Lung (tissue), 17 donors: ENCODE measurements at places on chromosomes 12 and 14. TPM values are rescaled to one million over a fixed set of nuclear protein-coding genes. Genes with fewer than 3 reads are reported as not detected.

DNA sequence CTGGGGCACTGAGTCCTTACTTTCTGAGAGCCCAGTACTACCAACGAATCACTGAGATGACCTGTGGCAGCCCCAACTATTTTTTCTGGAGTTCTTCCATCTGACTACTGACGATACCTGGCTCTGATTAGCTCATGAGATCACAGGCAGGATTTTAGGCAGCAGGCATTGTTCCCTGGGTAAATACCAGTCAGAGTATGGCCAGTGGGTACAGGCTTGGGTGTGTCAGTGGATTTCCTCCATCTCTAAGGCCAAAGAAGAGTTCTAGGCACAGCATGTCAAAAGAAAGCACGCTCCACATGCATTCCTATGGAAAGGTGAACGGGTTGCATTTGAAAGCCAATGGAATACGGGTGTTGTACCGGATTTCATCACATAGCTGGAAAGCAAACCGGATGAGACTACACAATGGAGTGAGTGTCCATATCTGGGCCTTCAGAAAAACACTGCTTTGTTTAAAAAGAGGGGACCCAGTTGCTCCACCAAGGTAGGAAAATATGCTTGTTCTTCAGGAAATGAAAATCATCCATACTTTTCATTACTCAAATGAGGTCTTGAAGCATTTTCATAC, 55.0 kb downstream of the PAX9 start:
- no peaks in the 10 kb centered on the region for H3K36me3 ChIP-seq
- no peaks in the 10 kb centered on the region for H3K4me1 ChIP-seq
- no peak overlapping the region for H3K27ac ChIP-seq

- no peaks in the 10 kb centered on the region for H3K36me3 ChIP-seq
- H3K4me3 ChIP-seq: no peak overlapping the region
- H3K4me1 ChIP-seq: no peaks in the 10 kb centered on the region
Observed at GRCh38 chr12:109625131-109625559, 51.6 kb downstream of the MVK start.

DNA sequence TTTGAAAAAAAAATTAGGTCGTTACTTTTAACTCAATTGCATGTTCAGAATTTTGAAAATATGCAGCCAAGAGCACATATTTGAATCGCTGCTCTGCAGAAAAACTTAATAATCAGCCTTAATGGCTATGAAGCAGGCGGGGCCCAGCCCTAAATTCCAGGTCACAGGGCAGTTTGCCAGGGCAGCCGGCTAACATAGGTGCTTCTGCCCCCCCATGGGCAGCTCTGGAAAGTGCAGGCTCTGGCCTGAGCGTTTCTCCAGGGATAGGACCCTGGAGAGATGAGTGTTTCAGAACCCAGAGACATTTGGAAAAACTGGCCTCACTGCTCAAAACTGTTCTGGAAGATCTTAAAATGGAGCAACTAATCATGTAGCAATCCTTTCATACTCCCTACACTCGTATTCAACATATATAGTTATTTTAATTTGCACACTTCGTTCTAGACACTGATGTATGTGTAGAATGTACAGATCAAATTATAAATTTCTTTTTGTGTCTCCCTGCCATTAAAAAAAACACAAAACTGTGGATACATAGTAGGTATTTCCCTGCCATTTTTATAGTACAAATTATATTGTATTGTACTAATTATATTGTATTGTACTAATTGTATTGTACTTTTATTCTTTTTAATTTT, 26.0 kb upstream of the PTGR2 start:
- no peak overlapping the region for H3K4me3 ChIP-seq
- H3K27ac ChIP-seq: no peak overlapping the region
- DNase-seq: peak; percentile 93
- no peaks in the 10 kb centered on the region for H3K27me3 ChIP-seq
- H3K36me3 ChIP-seq: no peaks in the 10 kb centered on the region
- peaks cover 8% of the 10 kb centered on the region for H3K4me1 ChIP-seq

Gene TNFAIP2
- 192 TPM for total RNA-seq

Gene CCDC92
- 43.9 TPM for total RNA-seq

DNA sequence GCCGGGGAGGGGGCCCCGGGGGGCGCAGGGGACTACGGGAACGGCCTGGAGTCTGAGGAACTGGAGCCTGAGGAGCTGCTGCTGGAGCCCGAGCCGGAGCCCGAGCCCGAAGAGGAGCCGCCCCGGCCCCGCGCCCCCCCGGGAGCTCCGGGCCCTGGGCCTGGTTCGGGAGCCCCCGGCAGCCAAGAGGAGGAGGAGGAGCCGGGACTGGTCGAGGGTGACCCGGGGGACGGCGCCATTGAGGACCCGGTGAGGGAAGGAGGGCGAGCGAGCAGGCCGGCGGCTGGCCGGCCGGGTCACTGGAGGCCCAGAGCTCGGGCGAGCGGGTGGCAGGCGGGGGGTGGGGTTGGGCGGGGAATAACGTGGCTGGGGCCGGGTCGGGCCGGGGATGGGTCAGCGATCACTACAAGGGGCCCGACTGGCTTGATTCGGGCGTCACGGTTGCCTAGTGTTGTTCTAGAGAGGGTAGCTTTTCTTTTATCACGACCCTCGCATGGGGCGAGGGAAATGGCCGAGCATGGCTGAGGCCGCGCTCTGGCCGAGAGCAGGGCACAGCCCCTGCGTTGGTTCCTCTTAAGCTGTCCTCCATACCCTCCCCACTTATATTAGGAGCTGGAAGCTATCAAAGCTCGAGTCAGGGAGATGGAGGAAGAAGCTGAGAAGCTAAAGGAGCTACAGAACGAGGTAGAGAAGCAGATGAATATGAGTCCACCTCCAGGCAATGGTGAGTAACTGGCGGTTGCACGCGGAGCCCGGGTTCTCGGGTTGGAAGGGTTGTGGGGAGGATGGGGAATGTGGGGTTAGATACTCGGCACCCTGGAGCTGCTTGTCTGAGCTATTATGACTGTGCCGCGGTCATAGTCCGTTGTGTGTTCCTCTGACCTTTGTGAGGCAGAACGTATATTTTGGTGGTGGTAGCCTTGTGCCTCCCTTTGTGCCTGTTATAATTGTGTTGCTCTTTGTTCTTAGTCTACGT, 603 bp downstream of the PABPN1 start:
- H3K36me3 ChIP-seq: peaks cover 30% of the 10 kb centered on the region
- H3K4me3 ChIP-seq: peak overlapping the region; percentile 70
- no peaks in the 10 kb centered on the region for H3K4me1 ChIP-seq
- peak; percentile 58 for DNase-seq
- H3K27me3 ChIP-seq: no peaks in the 10 kb centered on the region

Gene SLC8A3
- total RNA-seq: 0.80 TPM

DNA sequence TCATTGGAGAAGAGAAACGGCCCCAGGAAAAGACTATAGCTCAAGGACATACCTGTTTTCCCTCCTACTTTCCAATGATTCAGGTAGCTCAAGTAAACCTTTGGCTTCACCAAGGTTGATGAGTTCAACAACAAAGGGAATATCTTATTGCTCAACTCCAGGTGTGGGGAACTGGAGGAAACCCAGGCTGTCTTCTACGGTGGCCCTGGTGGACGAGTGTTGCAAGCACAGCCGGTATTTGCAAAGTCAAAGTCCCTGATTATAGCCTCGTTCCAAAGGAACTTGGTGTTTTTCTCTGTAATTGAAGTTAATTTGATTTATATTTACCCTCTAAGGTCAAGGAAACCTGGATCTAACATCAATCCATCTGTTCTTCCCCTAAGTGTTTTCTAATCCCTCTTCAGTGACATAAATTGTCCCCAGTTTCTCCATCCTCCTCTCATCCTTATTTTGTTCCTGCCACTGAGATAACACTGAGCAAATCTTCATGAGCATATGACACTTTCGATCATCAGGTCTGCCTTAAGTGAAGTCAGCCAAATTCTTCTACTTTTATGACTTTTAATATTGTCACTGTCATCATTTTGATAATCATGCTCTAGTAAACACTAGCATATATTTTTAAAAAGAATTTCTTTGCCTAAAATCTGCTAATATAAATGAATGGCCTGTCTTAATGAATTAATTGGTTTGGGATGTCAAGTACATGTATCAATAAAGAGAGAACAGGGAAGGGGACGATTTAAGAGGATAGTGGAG, 174.6 kb upstream of the TBX3 start:
- H3K4me3 ChIP-seq: no peak overlapping the region
- no peak overlapping the region for H3K27ac ChIP-seq
- H3K4me1 ChIP-seq: no peaks in the 10 kb centered on the region
- no peaks in the 10 kb centered on the region for H3K27me3 ChIP-seq

DNA sequence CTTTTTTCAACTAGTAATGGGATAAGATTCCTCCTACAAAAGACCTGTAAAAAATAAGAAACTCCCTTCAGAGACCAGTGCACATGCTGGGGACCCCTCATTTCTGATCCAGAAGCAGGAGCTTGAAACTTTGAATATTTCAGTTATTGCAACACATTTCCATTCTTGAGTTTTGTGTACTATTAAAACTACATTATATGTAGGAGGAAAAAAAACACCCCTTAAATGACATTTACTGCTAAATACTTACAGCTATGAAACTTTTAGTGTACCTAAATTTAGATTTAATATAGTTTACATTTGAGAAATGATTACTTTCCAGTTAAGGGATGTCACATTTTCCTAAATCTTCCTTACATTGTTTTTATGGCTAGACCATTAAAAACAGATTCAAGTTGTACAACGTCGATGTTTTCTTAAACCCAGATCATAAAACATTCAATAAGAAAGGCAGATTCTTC, 4.1 kb downstream of the LRIG3 start:
- no peak overlapping the region for H3K27ac ChIP-seq
- no peaks in the 10 kb centered on the region for H3K27me3 ChIP-seq
- no peak for DNase-seq
- peaks cover 35% of the 10 kb centered on the region for H3K4me1 ChIP-seq

GRCh38 chr12:132689227-132689626, 1.8 kb downstream of the PXMP2 start:
- no peak for DNase-seq
- no peak overlapping the region for H3K27ac ChIP-seq
- no peak overlapping the region for H3K4me3 ChIP-seq
- H3K27me3 ChIP-seq: no peaks in the 10 kb centered on the region
- no peaks in the 10 kb centered on the region for H3K4me1 ChIP-seq
- H3K36me3 ChIP-seq: peaks cover 1% of the 10 kb centered on the region

DNA sequence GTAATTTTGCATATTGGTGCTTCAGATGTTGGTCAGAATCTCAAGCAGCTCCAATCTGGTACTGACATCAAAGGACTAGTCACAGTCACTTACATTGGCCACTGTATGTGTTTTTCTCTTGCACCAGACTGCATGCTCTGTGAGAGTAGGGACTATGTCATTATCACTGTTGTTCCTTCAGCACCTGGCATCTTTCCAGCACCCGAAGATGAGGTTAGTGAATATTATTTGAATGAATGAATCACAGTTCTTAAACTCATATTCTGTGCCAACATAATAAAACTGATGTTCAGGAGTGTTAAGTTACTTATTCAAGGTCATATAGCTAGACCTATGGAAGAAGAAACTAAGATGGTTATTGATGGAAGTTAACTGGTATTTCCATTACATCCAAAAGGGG, 204.5 kb upstream of the TBX3 start:
- H3K27ac ChIP-seq: no peak overlapping the region
- H3K4me1 ChIP-seq: no peaks in the 10 kb centered on the region
- no peaks in the 10 kb centered on the region for H3K36me3 ChIP-seq

DNA sequence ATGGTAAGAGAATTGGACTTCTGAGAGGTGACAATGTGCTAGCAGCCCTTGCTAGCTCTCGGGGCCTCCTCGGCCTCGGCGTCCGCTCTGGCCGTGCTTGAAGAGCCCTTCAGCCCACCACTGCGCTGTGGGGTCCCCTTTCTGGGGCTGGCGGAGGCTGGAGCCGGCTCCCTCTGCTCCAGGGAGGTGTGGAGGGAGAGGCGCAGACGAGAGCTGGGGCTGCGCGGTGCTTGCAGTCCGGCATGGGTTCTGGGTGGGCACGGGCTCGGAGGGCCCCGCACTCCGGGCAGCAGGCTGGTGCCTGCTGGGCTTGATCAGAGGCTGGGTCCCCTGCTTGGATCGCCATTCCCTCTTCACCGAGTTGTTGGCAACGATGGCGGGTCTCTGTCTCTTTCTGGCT, 226.4 kb upstream of the AMIGO2 start:
- H3K4me3 ChIP-seq: no peak overlapping the region
- DNase-seq: no peak
- no peaks in the 10 kb centered on the region for H3K27me3 ChIP-seq
- H3K4me1 ChIP-seq: no peaks in the 10 kb centered on the region
- H3K36me3 ChIP-seq: no peaks in the 10 kb centered on the region
- no peak overlapping the region for H3K27ac ChIP-seq

- H3K4me1 ChIP-seq: no peaks in the 10 kb centered on the region
- no peak for DNase-seq
- H3K27me3 ChIP-seq: no peaks in the 10 kb centered on the region
Observed at GRCh38 chr12:45577844-45578399, 151.6 kb upstream of the ARID2 start.

DNA sequence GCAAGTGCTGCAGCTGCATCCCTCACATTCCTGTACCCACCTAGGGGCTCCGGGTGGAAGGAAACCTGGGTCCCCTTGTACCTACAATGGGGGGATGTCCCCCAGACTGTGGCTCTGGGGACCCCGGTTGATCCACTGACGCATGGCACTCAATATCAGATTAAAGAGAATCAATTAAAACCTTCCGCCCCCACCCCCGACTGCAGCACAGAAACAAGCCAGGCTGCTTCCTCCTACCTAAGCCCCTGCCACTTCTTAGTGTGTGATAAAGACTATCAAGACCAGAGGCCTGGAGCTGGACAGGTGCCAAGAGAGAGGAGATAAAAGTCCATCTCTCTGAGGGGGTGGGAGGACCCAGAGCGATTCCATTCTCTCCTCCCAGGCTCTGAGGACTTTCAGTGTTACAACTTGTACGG, 28.2 kb upstream of the RPLP0 start:
- no peaks in the 10 kb centered on the region for H3K27me3 ChIP-seq
- no peak for DNase-seq
- no peak overlapping the region for H3K4me3 ChIP-seq

DNA sequence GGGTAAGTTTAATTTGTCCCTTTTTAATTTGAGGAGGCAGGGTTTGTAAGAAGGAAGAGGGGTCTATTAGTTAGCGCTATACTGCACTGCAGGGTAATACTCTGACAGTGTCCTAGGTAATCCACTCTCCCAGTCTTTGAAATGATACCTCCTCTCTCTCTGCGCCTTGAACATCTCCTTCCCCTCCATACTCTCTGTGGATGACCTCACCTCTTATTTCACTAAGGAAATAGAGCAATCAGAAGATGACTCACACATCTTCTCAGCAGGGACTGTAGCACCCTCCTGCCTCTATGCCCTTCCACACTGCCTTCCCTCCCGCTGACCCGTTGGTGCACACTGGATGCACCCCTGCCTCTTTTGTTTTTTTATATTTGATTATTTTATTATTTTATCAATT, 94.2 kb downstream of the GRIP1 start:
- no peaks in the 10 kb centered on the region for H3K36me3 ChIP-seq
- no peak overlapping the region for H3K27ac ChIP-seq
- H3K4me1 ChIP-seq: no peaks in the 10 kb centered on the region

- no peak overlapping the region for H3K27ac ChIP-seq
- no peak overlapping the region for H3K4me3 ChIP-seq
- peaks cover under 1% of the 10 kb centered on the region for H3K36me3 ChIP-seq
- H3K27me3 ChIP-seq: no peaks in the 10 kb centered on the region
- peaks cover 3% of the 10 kb centered on the region for H3K4me1 ChIP-seq
- no peak for DNase-seq
Observed at GRCh38 chr14:35287431-35288013, 4.7 kb upstream of the PSMA6 start.
